Thyroid gland (tissue), 4 donors: ENCODE measurements at places on chromosomes 5 and 9. TPM values are rescaled to one million over a fixed set of nuclear protein-coding genes. Genes with fewer than 3 reads are reported as not detected.

The AK8 gene
- total RNA-seq: 5.4 TPM

The PTGER4 gene
- 12.1 TPM for total RNA-seq

The SNX24 gene
- total RNA-seq: 39.7 TPM

The PCDHGC4 gene
- 10.7 TPM for total RNA-seq

The FBLL1 gene
- total RNA-seq: not detected

The ITK gene
- 3.3 TPM for total RNA-seq

The BTNL9 gene
- 43.5 TPM for total RNA-seq

The SUSD3 gene
- 3.6 TPM for total RNA-seq

The MAPKAP1 gene
- total RNA-seq: 112 TPM

The PTGES gene
- 2.6 TPM for total RNA-seq

The RETREG1 gene
- 22.1 TPM for total RNA-seq

The ZNF474 gene
- total RNA-seq: 1.5 TPM

DNA sequence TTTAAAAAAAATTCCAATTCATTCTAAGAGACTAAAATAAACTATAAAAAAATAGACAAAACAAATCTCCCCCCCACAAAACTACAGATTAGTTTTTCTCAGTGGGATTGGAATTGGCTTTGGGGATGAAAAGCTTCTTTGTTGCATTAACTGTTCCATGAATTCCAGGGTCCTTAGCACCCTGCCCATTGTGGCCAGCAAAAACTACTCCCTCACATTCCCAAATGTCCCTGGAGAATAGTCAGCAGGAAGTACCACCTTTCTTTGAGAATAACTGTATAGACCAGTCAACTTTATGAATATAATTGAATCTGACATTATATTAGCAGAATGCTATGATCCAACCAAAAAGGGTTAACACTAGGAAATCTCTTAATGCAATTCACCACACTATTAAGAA lies 147.9 kb downstream of the LPAR1 start:
- DNase-seq: no peak

- no peak for DNase-seq
Measured at GRCh38 chr5:132859889-132860437, 6.3 kb downstream of the GDF9 start.

DNA sequence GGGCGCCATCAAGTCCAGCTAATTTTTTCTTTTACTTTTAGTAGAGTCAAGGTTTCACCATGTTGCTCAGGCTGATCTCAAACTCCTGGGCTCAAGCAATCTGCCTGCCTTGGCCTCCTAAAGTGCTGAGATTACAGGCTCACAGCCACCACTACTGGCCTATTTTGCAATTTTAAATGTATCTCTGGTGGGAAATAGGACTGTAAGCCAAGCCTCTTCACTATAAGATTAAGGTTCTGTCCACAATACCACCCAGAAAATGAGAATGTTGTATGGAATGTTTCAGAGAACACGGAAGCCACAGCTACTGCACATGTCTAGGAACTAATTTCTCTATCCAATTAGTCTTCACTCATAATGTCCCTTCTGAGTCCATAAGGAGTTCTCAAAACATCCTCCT lies 607.3 kb downstream of the PRELID2 start:
- no peak for DNase-seq

DNA sequence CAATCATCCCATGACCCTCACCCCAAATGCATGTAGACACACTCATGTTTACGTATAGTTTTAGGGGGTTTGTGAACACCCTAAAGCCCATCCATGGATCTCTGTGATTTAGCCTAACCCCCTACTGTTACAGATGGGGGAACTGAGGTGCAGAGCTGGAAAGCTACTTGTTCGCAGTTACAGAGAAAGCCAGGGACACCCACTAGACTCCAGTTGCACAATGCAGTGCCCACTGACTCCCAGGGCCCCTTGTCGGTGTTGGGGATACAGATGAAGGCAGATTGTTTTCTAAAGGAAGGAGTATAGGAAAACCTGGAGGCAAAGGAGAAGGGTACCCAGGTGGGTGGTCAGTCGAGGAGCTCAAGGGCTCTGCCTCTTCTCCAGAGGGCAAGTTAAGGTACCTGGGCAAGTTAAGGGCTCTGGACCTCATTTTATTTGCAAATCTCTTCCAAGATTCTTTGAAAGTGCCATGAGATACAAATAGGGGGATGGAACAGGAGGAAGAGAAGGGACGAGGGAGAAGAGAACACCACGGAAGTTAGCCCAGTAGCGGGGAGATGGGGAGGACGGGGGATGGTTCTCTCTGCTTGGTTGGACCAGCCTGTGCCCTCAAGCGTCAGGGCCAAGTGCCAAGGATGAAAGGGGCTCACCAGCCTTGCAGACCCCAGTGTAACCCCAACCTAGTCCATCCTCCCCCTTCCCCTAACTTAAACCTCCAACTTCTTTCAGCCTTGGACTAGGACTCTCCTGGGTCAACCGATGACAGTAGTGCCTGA lies 958 bp downstream of the MYOZ3 start:
- DNase-seq: no peak

DNA sequence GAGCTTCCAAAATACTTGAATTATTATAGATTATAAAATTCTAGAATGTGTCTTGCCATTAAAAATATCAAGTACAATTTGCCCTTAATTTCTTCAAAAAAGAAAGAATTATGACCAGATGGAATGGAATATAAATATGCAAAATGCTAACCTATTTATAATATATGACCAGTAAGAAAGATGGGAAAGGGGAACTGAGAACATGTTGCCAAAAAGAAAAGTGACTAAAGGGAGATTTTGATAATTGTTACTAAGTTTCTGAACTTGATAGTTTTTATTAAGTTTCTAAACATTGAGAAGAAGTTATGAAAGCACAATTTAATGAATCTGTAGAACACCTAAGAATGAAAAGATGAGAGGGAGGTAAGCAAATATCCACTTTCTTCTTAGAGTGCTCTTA lies 188.4 kb upstream of the NR4A3 start:
- DNase-seq: no peak

- peak; percentile 91 for DNase-seq
Measured at GRCh38 chr5:160439205-160439600, 17.5 kb downstream of the PTTG1 start.

DNA sequence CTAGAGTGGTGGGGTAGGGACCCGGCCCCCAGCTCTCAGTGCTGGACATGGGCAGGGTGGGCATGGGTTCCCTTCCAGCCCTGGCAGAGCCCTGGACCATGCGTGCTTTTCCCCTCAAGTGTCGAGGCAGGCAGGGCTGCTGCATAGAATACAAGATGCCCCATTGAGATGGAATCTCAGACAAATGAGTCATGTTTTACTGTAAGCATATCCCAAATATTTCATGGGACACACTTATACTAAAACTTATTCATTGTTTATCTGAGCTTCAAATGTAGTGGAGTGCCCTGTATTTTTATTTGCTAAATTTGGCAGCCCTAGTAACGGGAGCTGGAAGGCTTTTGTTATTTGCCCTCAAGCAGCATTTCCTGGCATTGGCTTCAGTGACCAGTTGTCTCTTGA lies 3.2 kb upstream of the RNU6ATAC start:
- no peak for DNase-seq

DNA sequence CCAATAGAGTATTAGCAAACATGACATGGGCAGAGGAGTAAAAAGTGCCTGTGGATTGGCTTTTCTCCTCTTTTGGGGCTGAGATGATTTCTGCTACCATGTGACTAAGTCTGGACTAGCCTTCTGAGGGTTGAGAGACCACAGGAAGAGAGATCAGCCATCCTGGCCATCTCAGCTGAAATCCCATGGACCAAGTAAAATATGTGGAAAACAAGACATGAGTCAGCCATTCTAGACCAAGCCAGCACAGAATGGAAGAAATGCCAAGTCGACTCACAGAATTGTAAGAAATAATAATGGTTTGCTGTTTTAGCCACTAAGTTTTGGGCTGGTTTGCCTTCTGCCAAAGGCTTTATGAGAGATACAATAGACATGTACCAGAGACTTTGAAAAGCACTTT lies 377.8 kb downstream of the CHSY3 start:
- no peak for DNase-seq

DNA sequence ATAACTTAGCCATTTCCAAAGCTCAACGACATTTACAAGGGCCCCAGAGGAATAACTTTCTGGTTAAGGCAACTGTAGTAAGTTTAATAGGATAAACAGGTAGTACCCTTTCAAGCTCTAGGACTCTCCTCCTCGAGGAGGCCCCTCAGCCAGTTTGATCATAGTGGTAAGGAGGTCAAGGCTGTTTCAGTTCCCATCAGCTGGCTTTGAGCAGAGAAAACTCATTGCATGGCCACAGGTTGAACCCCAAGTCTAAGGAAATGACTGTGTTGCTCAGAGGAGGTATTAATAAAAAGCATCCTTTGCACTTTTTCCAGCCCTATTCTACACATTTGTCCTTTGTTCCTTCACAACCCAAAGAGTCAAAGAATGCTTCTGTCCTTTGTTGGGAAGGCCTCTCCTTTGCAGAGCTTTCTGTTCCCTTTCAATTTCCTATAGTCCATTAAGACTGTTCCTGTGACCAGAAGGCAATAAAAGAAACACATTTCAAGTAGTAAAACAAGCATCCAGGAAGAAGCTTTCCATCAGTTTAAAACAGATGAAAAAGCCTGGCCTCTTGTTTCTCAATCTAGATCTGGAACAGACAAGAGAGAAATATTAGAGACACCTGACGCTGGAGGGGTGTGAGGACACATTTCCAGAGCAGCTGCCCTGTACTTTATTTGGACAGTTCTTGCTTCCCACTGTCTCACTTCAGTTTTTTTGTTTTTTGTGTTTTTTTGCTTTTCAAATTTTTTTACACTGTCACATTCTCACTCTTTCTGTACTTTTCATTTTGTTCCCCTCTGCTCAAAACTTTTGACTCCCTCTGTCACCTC lies 54.1 kb downstream of the PRRC1 start:
- no peak for DNase-seq

GRCh38 chr5:68822796-68823195 lies 271.0 kb upstream of the SLC30A5 start:
- no peak for DNase-seq

GRCh38 chr9:1910269-1910811 lies 104.8 kb upstream of the SMARCA2 start:
- no peak for DNase-seq

DNA sequence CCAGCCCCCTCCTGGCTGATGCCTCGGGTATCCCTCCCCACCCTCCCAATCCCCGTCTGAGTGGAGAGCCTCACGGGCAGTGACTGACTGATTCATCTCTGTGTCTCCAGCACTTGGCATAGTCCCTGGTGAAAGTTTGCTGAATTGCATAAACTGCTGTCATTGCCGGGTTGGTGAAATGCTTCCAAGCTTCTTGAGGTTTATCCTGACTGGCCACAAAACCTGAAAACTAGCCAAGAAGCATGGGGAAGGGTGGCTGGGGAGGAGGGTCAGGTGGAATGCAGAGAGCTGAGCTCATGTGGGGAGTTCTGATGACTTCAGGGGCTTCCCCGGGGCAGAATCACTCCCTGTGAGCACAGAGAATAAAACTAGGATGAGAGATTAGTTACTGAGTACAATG lies 56.9 kb upstream of the GGTA1 start:
- peak; percentile 72 for DNase-seq

DNA sequence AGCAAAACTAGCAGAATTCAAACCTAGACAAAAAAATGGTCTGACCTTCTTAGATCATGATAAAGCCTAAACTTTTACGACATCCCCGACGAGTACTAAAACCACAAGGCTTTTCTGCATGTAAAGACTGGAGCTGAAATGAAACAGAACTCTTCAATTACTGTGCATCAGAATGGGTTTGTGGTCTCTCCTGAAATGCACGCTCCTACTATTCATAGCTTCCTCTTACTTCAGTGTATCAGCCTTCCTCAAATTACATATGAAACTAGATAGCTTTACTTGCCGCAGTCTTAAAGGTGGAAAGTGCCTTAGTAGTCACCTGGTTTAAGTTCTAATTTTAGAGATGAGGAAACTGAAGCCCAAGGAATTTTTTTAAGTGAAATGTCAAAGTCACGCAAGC lies 24.6 kb upstream of the MED10 start:
- DNase-seq: no peak

DNA sequence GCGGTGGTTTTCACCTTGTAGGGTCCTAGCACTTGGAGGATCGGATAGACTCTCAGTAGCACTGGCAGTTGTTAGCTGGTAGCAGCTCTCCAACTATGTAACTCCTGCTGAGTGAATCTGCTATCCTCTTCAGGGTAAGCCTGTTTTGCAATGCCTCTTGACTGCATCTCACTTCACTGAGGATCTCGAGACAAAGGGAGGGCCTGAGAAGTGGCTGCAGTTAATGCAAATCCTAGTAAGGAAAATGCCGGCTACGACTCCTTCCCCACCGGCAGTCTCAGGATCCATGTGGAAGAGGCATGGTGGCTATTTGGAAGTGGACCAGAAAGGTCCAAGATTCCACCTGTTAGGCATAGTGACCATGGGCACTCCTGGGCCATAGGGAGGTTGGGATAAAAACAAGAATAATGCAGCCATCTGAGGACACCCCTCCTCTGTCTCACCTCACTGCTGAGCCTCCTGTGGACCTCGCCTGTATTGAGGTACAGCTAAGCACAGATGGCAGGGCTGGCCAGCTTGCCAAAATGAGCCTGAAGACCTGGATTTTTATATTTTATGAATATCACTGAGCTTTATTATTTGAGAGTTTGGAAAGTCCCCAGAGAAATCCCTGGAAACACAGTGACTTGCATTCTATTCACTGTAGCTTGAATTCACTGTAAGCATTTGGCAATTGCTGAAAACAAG lies 146.0 kb downstream of the LIFR start:
- DNase-seq: no peak

- no peak for DNase-seq
Measured at GRCh38 chr9:98627296-98627695, 81.4 kb downstream of the GABBR2 start.

GRCh38 chr9:110192531-110193261 lies 15.3 kb downstream of the C9orf152 start:
- DNase-seq: no peak

DNA sequence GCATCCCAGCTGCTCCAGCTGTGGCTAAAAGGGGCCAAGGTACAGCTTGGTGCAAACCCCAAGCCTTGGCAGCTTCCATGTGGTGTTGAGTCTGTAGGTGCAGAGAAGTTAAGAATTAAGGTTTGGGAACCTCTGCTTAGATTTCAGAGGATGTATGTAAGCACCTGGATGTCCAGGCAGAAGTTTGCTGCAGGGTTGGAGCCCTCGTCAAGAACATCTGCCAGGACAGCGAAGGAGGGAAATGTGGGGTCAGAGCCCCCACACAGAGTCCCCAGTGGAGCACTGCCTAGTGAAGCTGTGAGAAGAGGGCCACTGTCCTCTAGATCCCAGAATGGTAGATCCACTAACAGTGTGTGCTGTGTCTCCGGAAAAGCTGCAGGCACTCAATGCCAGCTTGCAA lies 236.2 kb upstream of the ADRA1B start:
- no peak for DNase-seq

GRCh38 chr9:21413151-21413550 lies 4.2 kb downstream of the IFNA8 start:
- no peak for DNase-seq

- DNase-seq: no peak
Measured at GRCh38 chr9:34059281-34059680, 10.6 kb upstream of the UBAP2 start.

DNA sequence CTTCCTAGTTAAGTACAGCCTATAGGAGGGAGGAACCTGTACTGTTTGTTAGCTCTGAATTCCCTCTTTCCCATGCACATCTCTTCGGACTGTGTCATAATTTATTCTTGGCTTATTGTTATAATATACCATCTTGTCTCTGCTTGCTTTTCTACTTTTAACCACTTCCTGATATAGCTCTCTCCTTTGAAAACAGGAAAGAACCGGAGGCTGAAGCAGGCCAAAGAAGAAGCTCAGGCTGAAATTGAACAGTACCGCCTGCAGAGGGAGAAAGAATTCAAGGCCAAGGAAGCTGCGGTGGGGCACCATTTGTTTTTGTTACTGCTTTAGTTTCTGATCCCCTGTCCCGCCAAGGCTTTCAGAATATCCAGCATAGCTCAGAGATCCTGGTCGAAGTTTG lies 4.8 kb downstream of the ATP6V1G1 start:
- no peak for DNase-seq
